Nucleus accumbens (tissue), 56 donors: ENCODE measurements at places on chromosomes 16 and 17.

DNA sequence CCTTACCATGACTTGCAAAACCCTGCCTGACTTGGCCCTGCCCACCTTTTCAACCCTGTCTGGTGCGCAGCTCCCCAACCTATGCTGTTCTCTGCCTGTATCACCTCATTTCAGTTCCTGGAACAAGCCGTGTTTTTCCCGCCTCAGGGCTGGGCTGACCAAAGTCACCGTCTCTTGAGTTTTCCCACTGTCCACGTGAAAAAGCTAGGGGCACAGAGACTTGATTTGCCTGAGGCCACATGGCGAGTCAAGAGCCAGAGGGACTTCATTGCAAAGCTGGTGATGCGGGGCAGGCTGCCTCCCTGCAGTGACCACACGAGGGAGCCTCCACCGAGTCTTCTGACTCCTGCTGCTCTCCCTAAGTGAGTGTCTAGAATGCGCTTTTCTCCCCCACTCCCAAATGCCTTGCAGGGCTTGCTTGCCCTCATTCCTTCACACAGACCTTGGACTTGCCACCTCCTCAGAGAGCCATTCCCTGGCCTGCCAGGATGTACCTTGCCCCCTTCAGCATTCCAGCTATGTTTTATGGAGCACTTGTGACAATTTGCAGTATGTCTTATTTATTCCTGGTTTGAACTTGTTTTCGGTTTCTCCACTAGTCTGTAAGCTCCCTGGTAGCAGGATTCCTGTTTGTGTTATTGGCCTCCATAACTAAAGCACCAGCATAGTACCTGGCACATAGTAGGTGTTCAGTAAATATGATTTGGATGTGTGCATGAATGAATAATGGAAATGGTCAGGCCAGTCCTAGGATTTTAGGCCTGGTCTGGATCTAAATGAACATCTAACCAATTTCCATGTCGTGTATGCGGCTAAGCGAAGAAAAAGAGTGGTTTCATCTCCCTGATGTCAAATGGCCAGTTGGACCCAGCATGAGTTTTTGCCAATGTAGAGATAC lies 252.3 kb downstream of the SNX29 start:
- no peak for DNase-seq

GRCh38 chr17:3843935-3844516 lies 2.0 kb downstream of the NCBP3 start:
- DNase-seq: no peak

DNA sequence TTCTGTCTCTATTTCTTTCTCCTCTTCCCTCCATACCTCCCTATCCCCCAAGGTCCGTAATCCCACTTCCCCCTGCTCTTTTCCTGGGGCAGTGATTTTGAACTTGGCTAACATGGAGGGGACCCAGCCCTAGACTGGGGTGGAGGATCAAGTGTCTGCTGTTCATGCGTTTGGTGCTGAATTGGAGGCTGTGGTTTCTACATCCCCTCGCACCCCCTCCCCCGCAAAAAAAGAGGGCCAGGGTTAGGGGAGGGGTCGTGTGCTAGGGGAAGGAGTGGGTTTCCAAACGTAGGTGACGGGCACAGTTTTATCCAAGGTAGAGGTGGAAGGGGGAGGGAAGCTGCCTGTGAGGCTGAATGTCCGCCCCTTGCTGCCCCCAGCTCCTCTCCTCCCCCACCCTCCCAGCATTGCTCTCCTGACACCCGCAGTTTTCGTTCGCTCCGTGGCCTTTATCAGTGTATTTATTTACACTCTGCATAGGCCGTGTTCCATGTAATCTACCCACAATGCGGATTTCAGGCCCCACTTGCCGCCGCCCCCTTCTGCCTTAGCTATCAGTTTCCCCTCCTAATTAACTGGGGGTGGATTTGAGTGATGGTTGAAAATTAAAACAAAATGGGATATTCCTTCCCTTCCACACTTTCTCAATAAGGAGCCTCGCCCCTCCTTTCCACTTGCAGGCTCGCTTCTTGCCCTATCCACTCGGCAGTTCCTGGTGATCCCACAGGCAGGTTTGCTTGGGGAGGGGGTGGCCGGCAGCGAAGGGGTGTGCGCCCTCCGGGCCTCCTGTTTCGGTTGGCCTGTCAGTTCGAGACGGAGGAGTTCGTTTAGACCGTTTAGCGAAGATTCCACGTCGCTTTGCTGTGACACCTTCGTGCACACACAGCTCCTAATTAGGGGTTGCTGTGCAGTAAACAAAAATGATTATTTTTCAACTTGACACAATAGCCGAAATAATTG lies 2.0 kb downstream of the GNAO1 start:
- DNase-seq: no peak

DNA sequence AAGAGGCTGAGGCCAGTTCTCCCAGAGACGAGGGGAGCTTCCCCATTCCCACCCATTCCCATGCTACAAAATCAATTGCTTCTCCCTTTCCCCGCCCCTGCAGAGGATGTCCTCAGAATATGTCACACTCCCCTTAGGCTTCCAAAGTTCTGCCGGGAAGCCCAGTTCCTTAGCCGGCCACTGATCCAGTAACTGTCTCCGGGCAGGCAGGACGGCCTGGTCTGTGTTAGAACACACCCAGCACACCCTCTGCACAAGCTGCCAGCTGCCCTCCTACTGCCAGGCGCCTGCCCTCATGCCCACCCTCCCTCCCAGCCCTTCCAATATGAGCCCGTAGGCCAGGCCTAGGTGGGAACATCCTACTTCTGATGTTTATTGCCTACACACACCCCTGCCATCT lies 31.1 kb downstream of the SGSM2 start:
- DNase-seq: no peak

DNA sequence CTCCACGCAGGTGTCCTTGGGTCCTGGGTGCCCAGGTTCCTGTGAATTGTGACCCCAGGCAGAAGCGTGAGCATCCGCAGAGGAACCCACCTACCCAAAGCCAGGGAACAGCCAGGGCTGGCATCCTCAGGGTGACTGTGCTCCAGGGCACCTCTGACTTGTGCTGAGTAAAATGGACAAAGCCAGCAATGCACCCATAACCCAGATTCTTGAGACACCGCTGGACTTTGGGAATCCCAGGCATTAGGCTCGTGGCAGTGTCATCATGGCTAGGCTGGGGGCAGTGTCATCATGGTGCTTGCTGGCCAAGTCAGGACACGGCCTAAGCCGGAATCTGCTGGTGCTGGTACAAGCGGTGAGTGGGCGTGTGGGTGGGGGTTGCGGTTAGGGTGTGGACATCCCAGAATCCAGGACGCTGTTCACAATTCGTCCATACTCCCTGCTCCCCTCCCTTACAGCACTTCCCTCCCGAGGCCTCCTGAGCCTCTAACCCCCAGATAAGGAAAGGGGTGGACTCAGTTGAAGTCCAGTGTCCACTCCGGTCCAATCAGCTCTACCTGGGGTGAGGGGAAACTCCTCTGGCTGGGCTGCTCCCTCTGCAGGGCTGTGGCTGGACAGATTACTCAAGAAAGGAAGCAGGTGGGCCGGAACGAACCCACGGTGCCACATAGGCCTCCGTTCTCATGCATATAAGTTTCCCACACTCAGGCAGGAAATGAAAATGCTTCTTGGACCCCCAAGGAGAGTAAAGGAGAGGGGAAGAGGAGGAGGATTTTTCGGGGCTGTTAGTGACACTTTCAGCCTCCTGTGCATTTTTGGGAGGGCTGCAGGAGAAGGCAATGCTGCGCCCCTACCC lies 138.9 kb downstream of the SEC14L1 start:
- no peak for DNase-seq

GRCh38 chr17:1976000-1976682 lies 49.0 kb downstream of the RTN4RL1 start:
- DNase-seq: no peak

DNA sequence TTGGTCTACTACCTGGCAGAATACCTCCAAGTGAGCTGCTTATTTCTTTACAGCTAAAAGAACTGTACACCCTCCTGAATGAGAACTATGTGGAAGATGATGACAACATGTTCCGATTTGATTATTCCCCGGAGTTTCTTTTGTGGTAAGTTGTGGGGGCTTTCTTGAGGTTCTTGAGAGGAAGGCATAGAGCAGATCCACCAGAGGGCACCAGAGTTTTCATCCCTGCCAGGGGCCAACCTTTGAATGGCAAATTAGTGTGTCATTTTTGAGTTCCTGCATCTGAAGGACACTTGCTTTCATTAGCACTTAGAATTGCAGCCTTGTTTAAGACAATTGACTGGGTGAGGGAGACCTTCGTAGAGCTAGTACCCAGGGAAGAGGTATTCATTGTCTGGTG lies 35.0 kb downstream of the NMT1 start:
- no peak for DNase-seq

DNA sequence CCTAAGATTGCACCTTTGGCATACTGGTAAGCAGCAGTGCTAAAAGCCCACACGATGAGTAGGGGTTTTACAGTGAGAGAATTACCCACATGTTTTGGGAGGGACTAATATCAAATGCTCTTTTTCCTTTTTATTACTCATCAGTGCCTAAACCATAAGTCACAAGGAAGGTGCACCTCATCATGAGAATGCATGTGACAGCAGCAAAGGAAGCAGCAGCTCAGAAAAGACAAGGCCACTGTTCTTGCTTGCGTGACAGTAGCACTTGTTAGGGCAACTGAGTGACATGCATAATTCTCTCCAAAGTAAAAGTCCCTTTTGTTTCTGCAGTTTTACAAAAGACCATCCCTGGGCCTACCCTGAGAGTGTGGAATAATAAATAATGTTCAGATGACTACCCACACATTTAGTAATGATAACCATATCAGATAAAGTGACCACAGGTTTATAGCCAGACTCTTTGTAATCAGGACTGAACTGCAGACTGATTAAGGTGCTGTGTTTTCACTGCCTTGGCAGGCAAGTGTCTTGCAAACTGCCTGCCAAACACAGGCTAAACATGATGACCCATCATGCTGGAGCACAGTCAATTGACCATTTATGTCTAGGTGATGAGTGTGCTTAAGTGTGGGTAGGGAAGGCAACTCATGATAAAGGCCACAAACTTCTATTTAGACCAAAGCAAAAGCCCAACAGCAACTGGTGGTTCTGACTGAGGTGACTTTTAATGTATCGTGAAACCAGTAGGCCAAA lies 1751.4 kb downstream of the TP53TG3F start:
- DNase-seq: no peak

- no peak for DNase-seq
Observed at GRCh38 chr16:30351001-30351441, 4.1 kb downstream of the CD2BP2 start.

- no peak for DNase-seq
Observed at GRCh38 chr17:77790143-77790829, 168.2 kb upstream of the TNRC6C start.

- DNase-seq: no peak
Observed at GRCh38 chr17:7235693-7236665, 1.7 kb upstream of the DVL2 start.

- DNase-seq: no peak
Observed at GRCh38 chr16:70804734-70805169, 3.8 kb upstream of the VAC14 start.

- DNase-seq: no peak
Observed at GRCh38 chr17:6676802-6677157, 25.2 kb downstream of the C17orf100 start.

GRCh38 chr17:66957343-66957742 lies 7.2 kb upstream of the CACNG4 start:
- DNase-seq: no peak

DNA sequence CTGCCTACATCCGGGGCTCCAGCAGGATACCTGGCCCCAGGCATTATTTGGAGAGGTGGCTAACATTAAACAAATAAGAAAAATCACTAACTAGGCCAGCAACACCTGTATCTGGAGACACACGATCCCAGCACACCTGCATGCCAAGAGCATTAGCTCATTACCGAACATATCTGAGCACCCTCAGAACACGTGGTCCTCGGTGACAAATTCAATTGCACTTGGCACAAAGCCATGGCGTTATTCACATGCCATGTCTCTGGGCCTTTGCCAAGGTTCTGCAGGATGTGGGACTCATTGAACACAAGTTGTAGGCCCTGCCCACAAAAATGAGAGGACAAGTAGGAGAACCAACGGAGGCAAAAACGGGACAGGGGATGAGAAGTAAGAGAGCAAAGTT lies 552.3 kb downstream of the TOX3 start:
- DNase-seq: no peak

DNA sequence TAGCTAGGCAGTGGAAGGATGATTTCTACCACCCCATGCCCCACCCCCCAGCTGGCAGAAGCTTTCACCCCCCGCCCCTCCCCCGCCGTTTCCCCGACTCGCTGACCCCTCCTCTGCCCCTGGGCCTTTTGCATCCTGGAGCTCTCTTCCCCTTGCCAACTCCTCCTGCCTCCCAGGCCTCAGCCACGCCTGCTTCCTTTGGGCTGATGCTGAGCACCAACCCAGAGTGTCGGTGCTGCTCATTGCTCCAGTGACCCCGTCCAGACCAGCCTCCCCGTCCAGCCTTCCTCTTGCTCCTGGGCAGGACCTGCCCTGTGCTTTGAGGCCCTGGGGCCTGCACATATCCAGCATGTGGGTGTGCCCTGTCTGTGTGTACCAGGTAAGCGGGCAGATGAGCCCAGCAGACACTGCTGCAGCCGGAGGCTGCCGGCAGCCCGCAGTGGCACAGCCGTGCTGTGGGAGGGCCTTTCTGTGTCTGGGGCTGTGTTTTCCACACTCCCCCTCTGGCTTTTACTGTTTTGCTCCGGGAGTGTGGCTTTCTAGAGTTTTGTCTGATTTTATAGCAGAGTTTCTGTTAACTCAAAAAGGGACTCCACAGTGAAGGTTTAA lies 72.9 kb downstream of the JPH3 start:
- DNase-seq: no peak

DNA sequence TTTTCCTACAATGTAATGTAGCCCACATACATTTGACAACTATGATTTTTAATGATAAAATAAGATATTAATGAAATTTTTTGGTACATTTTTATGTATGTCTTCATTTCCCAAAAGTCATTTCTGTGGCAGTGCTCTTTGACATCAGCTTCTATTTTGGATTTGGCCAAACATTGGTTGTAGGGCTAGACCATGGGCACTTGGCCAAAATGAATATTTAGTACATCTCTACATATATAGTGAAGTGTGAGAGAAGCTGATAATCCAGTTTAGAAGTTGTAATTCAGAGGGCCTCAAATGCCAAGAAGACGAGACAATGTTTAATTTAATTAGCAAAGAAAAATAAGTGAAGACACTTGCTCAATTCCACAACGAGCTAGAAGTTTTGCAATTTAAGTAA lies 724.9 kb upstream of the SOX9 start:
- no peak for DNase-seq

DNA sequence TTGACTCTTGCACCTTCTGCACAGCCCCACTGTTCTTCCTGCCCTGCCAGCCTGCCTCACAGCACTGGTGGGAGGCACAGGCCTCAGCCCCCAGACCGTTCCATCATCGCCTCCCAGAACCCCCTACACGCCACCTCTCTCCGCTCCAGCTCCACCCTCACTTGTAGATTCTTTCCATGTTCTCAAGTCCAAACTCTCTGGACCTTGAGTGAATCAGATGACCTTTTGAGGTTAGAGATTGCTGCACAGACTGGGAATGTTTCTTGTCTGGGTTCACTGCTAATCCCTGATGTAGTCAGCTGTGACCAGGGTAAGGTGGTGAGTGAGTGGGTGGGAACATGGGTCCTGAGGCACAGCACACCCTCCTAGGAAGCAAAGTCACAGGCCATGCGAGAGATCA lies 272.4 kb downstream of the IRF8 start:
- DNase-seq: no peak

- no peak for DNase-seq
Observed at GRCh38 chr16:73217654-73218053, 169.7 kb upstream of the ZFHX3 start.
